Activated CD8-positive, alpha-beta memory T cell treated with anti-CD3 and anti-CD28 coated beads for 24 hours (primary cell): ENCODE measurements at places on chromosomes 12 and 14.

DNA sequence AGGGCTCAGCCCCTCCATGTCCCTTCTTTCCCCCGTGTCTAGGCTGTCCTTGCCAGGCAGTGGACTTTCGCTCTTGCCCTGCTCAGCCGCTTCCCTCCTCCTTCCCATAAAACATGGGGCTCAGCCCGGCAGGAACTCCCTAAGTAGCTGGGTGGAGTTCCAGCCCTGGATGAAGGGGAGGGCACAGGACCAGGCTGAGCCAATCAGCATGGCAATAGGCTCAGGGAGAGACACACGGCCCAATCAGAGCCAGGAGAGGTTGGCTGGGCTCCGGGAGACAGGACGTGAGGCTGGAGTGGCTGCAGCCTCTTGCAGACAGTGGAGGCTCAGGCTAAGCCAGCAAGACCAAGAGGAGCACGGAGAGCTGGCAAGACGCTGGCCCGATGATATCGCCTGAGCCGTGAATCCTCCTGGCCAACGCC lies 54.3 kb downstream of the GALNT9 start:
- DNase-seq = no peak

DNA sequence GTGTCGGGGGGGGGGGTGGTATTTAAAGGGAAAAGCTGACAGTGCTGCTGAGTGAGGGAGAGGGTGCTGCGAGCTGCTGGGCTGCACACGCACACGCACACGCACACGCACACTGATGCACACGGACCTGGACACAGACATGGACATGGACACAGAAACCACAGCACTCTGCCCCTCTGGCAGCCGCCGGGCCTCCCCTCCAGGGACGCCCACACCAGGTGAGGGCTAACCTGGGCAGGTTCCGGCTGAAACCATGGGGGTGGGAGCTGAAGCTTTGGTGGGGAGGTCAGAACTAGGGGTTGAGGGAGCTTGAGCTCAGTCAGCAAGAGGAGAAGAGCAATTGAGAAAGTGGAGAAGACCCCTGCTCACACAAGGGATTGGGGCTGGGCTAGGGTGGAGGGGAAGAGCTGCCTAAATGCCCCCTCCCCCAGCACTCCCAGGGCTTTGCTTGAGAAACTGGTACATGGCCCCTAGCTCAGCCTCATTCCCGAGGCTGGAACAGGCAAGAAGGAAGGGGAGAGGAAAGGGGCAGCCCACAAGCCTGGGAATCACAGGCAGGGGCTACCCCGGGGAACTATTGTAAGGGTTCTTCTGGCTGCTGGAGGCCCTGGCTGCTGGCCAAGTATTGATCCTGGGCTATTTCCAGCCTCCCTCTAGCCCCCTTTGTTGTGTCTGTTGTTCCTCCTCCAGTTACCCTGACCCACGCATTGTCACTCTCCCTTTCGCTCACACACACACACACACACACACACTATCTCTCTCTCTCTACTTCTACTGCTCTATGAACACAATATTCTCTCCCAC lies at the start of gene REM2:
Gene REM2 (plus strand): TSS at position 50 of the 804 bp plus-strand sequence. CDS start 66 bp downstream, at position 116.
- DNase-seq = no peak

DNA sequence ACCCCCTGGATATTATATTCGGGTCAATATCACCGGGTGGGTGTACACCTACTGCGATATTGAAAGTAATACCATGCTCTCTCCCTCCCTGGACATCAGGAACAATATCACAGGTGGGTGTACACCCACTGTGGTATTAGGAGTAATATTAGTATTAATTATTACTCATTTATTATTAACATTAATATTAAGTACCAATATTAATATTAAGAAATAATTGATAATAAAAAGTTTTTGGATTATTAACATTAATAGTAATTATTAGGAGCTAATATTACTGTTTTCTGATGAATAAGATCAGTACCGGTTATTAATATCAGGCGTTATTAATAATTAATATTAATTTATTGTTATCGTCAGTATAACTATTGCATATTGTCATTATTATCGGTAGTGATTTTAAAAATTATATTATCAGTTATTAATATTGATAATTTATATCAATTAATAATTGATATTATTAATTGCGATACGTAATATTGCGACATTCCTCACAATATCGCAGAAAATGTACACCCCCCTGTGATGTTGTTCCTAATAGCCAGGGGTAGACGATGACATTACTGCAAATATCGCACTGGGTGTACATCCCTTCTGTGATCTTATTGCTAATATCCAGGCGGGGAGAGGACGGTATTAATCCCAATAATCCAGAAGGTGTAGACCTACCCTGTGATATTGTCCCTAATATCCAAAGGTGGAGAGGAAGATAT lies 17.0 kb downstream of the SMIM41 start:
- DNase-seq = no peak

DNA sequence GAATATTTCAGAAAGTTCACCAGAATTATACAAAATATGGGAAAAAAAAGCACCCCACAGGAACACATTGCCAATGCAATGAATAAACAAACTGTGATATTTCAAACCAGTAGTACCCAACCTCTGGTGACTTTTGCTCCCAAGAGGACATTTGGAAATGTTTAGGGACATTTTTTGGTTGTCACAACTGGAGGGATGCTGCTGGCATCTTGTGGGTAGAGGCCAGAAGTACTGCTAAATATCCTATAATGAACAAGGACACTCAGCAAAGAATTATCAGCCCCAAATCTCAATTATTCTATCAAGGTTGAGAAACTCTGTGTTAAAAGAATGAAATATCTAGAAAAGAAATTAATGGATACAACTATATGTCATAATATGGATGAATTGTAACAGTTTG lies 1334.4 kb upstream of the FLRT2 start:
- DNase-seq = no peak

- no peak for DNase-seq
Observed at GRCh38 chr14:35046751-35047536, 872 bp downstream of the FAM177A1 start.

- no peak for DNase-seq
Observed at GRCh38 chr14:86619726-86620125, 1089.8 kb downstream of the FLRT2 start.

- no peak for DNase-seq
Observed at GRCh38 chr14:48331421-48331820, 656.0 kb upstream of the MDGA2 start.
